Suppressor macrophage treated with lipopolysaccharide for 4 hours (primary cell): ENCODE measurements at places on chromosomes 2 and 18.

- no peak for DNase-seq
These were observed 285.3 kb downstream of the EN1 start for GRCh38 chr2:118562144-118562543.

- no peak for DNase-seq
These were observed 58.6 kb upstream of the AFF3 start for GRCh38 chr2:100200985-100201384.

DNA sequence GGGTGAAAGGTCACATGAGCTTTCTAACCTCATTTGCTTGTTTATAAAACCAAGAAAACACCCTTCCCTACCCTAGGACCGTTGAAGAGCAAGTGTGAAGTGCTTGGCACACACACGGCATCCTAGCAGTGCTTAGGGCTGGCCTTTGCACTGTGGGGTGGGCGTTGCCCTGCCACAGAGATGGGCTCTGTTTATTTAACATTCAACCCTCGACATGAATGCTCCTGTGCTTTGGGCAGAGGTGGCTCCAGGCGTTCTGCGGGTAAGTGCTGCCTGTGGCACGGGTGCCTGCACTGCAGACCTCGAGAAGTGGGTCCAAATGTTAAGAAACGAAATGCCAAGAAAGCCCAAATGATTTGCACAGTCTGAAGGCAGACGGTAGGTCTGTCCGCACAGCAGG, 170.1 kb downstream of the FHOD3 start:
- no peak for DNase-seq

DNA sequence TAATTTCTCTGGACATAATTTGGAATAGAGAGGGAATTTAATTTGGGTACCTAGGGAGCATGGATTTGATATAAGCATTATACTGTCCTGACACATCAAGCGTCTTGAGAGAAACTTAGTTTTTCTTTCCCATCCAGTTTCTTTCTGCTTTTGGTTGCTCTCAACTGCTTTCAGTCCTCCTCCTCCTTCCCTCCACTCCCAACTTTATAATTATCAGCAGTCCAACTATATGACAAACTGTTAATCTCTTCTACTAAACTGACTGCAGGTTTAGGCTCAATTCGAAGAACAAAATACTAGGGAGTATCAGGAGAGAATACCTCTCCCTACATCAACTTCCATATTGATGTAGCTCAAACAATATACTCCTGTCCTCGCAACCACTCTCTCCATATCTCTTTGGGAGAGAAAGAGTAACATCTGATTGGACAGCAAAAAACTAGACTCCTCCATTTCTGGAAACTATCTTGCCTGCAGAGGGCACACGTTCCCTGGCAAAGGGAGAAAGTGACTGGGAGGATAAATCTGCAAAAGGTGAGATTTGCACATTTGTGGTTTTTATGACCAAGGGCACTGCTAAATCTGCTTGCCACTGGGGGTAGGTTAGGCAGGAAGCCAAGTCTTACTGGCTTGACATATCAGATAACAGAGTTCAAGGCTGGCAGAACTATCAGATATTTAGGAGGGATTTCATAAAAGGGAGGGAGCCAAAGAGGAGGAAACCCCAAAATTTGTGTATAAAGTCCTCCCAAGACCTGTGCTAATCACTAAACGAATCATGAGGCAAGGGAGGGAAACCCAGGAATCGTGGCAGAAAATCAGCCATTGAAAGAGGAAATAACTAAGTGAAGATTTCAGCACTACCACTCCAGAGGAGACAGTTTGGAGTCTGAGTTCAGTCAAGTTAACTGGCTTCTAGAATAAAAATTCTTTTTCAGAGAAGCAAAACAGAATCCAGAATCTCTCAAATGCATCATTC, 40.0 kb downstream of the ICA1L start:
- DNase-seq, result peak; percentile 47

DNA sequence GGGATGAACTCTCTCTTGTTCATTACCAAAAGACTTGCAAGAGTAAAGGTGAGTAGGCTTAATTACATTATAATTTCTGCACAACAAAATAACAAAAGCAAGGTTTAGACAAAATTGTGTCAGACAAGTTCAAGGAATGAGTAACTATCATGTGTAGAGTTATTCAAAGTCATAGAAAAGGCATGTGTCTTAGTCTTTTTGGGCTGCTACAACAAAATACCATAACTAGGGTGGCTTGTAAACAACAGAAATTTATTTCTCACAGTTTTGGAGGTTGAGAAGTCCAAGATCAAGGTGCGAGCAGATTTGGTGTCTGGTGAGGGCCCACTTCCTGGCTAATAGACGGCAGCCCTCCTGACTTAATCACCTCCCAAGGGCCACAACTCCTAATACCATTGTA, 37.6 kb downstream of the IL1R2 start:
- DNase-seq, result no peak

- DNase-seq, result no peak
These were observed 34.3 kb upstream of the SNORC start for GRCh38 chr2:232835687-232836208.

- no peak for DNase-seq
These were observed 183.0 kb downstream of the PMAIP1 start for GRCh38 chr18:60082790-60083189.

- no peak for DNase-seq
These were observed 33.9 kb downstream of the ORC2 start for GRCh38 chr2:200929334-200930249.

DNA sequence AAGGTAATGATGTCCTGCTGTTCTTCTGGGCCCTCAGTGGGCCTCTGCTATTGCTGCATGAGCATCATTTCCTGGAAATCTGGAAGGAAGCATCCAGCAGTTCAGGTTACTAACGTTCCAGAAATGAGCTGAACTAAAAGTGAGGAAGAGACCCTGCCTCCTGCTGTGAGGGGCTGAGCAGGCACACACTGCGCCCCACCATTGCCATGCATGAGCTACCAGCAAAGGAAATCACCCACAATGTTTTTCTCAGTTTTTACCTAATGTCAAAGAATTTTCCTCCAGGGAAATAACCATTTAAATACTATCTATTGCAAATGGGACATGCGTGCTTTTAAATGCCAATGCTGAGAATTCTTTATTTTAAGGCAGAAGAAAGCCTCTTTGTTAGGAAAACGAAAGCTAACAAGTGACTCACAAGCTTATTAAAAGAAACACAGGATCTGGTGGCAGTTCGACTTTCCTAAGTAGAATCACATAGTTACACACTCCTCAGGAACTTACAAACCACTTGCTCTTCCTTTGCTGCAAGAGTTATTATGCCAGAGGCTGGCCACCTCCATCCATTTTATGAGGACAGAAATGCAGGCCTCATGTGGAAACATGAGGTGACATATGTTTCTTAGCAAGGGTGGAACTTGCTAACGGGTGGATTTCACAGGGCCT, 152.6 kb upstream of the TTC39C start:
- DNase-seq, result peak; percentile 91

- no peak for DNase-seq
These were observed 19.4 kb downstream of the CHMP3 start for GRCh38 chr2:86543793-86544192.

DNA sequence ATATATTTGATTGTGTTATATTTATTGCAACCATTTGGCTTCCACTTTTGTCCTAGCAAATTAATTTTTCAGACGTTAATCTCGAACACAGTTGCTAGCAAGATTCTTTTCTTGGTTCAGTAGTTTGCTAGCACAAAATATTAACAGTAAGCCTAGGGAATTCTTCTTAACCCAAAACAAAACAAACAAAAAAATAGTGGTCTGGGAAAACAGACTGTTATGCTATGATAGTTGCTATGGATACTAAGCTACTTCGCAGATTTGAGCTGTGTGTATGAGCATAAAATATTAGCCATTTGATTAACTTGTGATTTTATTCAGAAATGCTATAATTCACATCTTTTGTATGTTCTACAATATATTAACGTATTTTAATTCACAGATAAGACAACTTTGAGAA, 541.5 kb upstream of the NETO1 start:
- no peak for DNase-seq

- DNase-seq, result peak; percentile 29
These were observed 42.7 kb downstream of the COLEC12 start for GRCh38 chr18:457521-458412.
